Inflammatory macrophage treated with lipopolysaccharide for 4 hours (primary cell): ENCODE measurements at places on chromosomes 3 and 15.

GRCh38 chr3:45558431-45558830 is 36.1 kb upstream of the LIMD1 start:
- DNase-seq = peak; percentile 87

DNA sequence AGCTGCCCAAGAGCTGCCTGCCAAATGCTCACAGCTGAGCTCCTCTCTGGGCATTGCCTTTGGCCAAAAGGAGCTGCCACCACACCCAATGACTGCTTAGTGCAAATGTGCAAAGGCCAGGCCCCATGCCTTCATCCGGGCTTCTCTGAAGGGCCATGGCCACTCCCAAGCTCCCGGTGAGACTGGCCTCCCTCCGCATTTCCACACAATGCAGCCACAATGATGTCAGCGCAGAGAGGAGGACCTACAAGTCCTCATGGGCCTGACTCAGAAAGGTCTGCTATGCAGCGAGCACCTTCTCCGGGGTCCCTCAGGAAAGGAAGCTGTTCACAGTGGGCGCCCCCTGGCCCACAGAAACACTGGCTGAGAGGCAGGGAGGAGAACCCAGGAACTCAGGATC is 12.7 kb downstream of the OXTR start:
- DNase-seq = no peak

GRCh38 chr15:75468913-75469598 is 17.6 kb upstream of the SIN3A start:
- peak; percentile 14 for DNase-seq

DNA sequence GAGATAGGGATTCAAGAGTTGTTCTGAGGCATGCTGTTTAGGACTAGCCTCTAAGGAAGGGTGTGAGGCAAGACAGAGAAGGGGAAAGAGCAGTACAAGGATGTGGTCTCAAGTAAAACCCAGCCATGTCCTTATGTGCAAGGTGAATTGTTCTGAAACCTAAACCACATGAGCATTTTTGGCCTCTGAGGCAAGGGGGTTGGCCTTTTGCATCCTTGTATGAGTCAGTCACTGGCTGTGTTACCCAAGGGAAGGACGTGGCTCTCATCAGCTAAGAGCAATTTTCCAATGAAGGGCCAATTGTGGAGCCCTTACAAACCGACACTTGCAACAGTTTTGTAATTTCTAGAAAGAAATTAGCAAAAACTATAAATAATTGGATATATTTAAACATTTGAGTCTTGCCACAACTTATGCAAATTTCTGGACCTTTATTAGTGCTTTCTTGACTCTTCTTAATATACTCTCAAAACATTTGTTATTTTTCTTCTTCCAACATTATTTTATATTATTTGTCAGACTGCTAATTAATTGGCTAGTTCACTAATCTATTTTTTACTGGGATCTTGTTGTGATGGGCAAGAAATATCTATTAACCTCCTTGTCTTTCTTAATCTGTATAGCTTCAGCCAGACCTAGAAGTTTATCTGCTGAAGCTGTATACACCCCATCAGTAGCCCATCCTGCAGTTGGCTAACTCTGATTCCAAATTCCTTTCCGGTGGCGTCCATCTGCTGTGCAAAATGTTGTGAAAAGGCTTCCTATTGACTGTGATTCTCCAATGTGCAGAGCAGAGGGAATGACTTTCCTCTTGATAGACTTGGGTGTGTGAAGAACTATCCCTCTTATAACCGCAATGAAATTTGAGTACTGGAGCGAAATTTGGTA is 97.7 kb upstream of the P2RY1 start:
- peak; percentile 66 for DNase-seq

- no peak for DNase-seq
These were observed 67.0 kb downstream of the NOX5 start for GRCh38 chr15:69081310-69082004.

DNA sequence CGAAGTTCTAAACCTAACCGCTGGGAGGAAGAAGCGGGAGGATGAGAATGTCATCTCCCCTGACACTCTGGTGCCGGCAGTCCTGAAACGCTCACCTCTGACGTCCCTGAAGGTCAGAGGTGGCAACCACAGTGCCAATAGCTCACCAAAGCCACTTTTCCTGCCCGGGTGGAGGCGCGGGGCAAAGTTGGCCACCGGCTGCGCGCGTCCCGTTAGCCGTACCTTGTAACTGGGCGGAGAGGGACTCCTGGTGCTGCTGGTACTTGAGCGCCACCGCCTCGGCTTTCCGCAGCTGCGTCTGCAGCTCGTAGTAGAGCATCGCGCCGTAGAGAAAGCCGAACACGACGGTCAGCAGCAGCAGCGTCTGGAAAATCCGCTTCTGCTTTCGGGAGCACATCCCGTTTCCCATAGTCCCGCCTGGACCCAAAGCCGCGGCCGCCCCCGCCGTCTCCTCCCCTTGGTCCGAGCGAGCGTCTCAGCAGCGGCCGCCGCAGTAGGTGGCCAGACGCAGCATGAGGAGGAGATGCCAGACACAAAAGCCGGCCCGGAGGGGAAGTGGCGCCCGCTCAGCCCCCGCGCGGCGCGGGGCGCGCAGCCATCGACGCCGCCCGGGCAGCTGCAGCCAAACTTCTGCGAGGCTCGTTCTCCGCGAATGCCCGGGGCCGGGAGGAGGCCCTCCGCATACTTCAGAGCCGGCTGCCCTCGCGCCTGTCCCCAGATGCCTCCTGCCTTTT is 680 bp downstream of the GOLIM4 start:
- DNase-seq = peak; percentile 86

DNA sequence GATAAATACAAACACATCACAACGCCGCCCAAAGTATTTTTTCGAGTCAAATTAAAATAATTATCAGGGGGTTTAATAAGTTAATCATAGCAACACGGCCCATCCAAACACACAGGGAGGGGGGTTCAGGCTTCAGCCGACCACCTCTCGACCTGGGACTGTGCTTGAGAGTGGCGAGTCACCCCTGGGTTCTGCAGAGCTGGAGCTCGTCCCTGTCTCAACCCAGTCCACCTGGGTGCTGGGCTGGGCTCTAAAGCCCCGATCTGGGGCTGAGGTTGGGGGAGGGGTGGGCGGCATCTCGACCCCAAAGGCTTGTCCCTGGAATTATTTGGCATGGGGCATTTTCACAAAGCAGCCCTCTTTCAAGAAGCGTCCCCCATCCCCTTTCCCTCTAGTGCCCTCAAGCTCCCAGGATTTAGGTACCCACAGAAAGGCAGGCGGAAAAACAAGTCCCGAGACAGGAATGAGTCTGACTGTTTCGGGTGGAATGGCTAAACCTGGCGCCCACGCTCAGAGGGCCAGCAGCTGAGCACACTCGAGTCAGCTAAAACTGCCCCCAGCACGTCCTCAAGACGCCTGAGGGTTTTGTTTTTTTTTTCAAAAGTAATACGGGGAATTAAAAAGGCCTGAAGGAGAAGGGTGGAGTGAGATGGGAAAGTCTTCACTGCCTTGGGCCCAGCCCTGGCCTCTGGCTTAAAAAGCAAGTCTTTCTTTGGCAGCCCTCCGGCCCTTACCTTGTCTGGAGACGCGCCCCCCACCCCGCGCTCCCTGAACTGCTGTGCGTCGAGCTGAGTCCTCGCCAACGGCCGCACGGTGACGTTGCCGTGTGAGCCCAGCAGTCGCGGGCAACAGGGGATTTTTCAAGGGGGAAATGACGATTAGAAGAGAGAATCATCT is 32.5 kb downstream of the NR2F2 start:
- DNase-seq = no peak

DNA sequence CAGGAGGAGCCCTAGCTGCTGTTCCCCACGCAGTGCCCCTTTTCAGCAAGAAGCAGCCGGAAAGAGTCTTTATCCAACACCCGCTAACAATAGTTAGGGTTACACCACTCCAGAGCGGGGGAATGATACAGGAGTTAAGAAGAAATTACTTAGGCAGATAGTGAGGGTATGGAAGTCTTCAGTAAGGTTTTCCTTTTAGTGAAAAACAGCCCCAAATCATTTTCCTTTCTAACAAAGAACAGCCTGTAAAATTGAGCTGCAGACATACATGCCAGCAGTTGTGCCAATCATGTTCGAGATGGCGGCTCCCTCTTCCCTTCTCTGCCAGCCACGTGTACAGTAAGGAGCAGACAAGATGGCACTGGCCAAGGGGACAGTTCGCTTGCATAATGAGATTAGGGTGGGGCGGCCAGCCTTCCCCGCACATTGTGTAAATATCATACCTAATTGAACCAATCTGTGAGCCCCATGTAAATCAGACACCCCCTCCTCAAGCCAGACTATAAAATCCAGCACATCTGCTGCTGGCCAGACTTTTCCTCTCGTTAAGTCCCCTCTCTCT is 18.5 kb upstream of the SENP5 start:
- no peak for DNase-seq

DNA sequence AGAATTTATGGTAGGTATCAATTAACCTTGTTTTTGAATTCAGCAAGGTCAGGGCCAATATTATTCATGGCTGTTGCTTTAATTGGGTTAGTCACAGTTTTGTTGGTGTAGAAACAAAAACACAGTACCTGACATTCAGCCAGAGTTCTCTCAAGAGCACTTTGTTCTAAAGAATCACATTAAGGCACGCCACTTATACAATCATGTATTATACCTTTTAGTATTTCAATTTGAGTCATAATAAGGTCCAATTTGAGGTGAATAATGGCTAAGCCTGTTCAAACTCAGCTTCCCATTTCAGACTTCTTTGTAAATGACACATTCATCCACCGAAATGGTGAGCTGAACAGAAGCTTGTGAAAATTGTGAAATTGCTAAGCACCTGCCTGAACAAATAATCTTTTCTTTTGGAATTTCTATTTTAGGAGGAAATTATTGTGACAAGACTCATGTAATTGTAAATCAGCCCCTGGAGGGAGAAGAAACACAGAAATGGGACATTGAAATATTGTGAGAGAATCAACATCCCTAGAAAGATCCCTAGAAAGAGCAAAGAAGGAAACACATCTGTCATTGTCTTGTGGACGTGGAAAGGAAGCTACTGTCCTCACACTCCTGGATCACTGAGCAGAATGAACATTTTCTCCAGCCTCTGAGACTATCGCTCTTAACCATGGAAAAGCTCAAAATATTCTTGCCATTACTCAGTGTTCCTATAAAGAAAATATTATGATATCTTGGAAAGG is 29.3 kb downstream of the RIOX2 start:
- no peak for DNase-seq

DNA sequence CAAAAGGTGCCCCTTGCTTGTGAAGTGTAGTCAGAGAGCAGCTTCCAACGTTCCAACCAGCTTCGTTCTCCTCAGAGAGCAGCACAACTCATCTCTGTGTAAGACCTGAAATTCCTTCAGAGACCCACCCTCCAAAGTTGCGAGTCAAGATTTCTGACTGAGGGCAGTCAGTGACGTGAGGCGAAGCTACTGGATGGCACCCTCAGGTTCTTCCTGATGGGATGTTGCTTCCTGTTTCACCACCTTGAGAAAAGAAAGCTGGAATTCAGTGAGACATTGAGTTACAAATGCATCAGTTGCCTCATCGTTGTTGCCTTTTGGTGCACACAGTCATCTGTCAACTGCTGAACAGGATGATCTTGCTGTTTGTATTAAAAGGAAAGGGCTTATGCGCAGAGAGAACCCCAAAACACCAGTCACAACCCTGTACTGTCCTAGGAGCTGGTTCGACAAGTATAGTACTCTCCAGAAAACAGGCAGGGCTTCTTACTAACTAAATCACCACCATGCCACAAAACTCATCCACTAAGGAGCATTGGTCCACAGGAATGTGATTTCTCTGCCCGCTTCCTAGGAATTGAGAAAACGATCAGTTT is at the start of gene CERS3:
Gene CERS3 (minus strand): TSS at position 118 of the 596 bp plus-strand sequence. CDS start 27,101 bp downstream, outside the sequence.
- no peak for DNase-seq
